H4 (cell line): ENCODE measurements at places on chromosomes 13 and 19. TPM values are rescaled to one million over a fixed set of nuclear protein-coding genes. Genes with fewer than 3 reads are reported as not detected.

GRCh38 chr13:92677571-92677970, 549.0 kb upstream of the GPC6 start:
- no peak for DNase-seq

DNA sequence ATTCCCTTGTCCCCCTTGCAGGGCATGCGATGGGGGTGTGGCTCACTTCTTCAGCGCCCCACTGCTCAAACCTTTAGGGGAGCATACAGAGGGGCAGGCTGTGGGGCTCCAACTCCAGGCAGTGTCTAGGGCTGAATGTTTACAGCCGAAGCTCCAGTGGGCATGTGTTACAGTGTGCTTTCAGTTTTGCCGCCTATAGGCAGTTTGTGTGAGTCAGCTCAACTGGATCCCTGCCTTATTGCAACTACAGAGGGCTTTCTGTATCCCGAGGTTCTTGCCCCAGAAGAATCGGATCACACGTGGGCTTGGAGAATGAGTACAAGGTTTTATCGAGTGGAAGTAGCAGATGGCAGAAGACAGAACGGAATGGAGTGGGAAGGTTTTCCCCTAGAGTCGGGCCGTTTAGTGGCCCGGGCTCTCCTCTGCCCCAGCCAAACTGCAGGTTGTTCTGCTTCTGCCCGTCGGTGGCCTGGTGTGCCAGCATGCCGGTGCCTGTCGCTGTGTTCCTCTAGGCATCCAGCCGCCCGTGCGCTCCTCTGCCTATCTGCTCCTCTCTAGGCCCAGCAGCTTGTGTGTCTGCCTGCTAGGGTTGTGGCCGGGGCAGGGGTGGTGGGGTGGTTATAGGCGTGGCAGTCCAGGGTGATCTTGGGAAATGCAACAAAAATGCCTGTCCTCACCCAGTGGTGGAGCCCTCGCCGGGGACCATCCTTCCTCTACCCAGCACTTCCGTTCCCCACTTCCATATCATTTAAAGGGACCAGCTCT, 435.9 kb upstream of the SGCG start:
- DNase-seq, result peak; percentile 52

DNA sequence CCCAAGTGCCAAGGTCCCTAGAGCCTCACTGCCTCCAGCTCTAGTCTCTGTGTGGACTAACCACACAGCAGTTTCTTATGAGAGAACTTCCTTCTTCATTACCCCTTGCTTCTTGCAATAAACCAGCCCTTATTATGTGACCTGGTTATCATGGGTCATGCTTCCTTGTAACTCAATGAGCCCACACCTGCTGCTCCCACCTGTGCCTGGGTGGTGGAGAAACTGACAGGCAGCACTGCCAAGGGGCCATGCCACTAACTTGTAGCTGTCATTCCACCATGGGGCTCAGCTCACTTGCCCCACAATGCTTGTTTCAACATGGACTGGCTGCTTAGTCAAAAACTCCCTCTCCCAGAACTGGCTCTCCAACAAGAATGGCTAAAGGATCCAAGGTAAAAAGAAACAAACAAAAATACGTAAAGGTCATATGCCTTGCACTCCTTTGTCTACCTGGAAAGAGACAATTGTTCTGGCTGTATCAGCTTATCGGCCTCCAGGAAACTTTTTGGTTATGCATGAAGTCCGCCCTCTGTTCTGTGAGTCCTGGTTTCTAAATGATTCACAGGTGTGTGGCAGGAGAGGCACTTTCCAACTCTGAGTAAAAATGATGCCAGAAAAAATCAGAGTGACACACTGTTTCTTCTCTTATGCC, 446.4 kb downstream of the COG6 start:
- no peak for DNase-seq

PSPN gene
- total RNA-seq, result 0.55 and 0.77 TPM in 2 replicates

GRCh38 chr13:105625691-105626090, 909.8 kb downstream of the EFNB2 start:
- DNase-seq, result no peak

DNA sequence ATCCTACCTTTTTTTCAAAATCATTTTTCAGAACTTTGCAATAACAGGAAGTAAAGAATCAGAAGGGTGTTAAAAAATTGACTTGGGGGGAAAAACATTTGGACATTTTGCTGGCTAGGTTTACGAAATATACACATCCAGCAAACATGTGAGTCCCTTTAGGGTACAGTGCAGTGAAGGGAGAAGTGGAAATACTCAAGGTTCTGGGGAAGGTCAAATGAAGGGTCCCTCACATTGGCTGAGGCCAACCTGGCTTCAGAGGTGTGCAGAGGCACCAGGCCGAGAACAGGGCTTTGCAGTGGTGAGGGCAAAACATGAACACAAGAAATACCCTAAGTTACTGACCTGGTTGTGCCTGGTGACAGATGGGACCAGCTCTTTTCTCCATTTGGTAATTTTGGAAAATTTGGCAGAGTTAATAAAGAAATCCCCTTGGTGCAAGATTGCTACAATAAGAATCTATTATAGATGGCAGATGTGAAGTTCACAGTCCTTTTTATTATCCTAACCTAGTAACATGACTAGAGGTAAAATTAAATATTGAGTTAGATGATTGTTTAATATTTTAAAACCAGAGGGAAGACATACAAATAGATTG, 1.5 kb upstream of the UPF3A start:
- no peak for DNase-seq

EDNRB gene
- 0.29 TPM in 1 of 2 replicates, not detected in the other for total RNA-seq

DNA sequence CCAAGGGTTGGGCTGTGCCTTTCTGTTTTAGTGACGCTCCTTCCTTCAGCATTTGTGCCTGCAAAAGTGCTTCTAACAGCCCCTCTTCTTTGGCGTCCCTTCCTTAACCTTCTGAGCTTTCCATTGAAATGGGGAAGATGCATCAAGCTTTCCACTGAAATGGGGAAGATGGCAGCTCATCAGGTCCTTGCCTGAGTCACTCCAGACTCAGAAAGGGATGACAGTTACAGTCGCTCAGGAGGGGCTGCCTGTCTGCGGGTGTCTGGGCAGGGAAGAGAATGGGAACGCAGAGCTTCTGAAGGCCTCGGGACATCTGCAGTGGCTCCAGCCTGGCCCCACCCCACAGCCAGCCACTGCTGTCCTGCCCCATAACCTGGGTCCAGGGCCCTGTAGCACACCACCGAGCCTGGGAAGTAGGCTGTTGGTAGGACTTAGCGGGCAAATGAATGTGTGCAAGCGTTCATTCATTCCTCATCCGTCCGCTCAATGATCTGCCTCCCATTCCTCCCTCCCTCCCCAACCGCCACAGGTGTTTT, 9.8 kb downstream of the AP1M1 start:
- no peak for DNase-seq

SIGLEC5 gene
- not detected in 2 replicates for total RNA-seq

- DNase-seq, result peak; percentile 91
Observed at GRCh38 chr19:50300814-50301606, 28.2 kb downstream of the KCNC3 start.

DNA sequence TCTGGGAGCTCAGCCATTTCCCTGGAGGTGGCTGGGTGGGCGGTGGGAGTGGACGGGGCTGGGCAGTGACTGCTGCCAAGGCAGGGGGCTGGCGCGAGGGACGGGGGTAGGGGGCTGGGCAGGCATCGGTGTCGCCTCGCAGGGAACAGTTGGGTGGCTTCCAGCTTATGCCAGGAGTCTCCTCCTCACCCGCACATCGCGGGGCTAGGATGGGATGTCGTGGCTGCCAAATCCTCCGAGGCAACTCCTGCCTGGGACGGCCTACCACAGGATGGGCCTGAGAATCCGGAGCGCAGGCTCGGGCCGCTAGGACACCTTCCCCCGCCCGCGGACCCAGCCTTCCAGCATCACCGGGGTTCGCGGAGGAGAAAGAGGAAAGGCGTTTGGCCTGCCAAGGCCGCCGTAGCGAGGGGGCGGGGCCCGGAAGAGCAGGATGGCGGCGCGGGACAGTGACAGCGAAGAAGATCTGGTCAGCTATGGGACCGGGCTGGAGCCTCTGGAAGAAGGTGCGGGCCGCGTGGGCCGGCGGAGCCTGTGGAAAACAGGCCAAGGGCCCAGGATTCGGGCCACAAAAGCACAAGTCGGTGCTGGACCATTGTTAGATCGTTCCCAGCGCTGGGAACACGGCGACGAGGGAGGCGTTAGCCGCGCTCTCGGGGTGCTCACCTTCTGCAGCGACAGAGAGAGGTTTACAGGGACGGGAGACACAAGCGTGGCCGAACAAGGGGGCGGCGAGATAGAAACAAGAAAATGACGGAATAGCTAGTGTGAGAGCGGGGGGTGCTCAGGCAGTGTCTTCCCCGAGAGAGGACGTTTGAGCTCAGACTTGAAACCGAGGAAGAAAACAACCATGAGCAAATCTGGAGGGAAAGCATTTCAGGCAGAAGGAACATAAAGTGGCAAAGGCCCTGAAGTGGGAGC, at the start of gene GPATCH1:
GPATCH1 (plus strand) TSS at position 421 of the 921 bp plus-strand sequence; CDS start at position 434, 13 bp downstream.
- DNase-seq, result peak; percentile 84

DNA sequence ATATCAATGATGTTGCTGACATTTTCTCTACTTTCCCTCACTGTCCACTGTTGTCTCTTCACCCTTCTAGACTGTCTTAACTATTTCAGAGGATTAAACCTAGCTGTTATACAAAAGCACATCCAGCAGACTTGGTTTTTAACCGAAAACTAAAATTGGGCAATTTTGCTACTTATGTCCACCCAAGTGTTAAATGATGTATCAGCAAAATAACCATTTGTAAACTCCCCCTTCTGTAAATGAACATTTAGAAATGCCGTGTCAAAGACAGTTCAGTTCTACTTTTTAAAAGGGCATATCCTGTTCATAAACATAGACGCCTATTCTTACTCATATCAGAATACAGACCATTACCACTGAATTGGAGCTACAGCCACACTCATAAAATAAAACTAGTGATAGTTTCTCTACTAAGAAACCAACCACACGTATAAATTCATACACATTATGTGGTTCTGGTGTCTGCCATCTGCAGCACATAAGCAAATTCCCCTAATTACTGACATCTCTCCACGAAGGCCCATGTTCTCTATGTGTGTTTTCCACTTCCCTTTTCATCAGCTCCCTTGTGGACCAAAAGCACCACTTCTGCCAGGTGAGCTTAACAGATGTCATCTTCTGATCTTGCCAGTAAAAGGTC, 1091.8 kb downstream of the PCDH9 start:
- no peak for DNase-seq

EDDM13 gene
- not detected in 2 replicates for total RNA-seq

DNA sequence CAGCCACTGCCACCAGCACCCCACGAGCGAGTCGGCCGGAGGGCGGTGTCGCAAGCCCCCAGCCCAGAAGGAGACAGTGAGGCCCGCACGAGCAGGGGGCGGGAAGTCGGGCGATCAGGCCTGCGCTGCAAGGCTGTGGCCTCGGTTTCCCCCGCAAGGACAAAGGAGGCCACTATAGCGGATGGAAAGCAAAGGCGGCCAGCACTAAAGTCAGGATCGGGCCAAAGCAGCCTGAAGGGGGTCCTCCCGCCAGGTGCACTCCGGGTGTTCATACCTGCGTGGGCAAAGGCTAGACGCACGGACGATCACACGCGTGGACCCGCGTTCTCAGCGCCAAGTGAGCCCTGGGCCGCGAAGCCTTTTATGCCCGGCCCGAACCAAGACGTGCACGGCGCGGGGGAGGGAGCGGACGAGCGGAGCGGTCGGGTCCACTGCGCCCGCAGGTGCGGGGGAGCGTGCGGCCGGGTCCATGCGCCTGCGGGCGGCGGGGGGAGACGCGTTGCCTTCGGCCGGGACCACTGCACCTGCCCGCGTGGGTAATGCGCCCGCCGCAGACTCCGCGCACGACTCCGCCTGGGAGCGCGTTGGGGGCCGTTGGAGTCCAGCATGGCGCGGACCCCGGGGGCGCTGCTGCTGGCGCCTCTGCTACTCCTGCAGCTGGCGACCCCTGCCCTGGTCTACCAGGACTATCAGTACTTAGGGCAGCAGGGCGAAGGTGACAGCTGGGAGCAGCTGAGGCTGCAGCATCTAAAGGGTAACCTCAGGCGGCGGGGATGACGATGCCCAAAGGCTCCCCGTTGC, at the start of the genes PRDX2 and THSD8:
PRDX2 (minus strand) TSS at position 335 of the 801 bp plus-strand sequence. CDS start 539 bp downstream, outside the sequence.
THSD8 (plus strand) TSS at position 604 of the 801 bp plus-strand sequence; CDS start at position 607, 3 bp downstream.
- no peak for DNase-seq

DNA sequence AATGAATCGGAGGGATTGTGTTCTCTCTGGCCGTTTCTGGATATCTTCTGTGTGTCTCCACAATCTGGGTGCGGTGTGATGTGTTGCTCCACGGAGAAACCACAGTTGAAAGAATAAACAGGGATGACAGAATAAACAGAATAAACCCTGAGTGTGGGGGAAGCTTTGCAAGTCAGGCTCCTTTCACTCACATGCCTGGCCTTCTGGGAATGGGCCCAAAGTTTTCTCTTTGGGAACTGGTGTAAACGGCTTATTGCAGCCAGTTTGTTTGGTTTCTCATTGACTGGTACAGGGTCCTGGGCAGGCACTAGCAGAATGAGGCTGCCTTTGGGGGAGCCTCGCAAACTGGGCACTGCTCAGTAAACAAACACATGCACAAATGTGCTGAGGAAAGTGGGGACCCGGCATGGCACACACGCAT, 324.7 kb downstream of the DLEU7 start:
- DNase-seq, result peak; percentile 73

GJA3 gene
- 0.10 and 0.25 TPM in 2 replicates for total RNA-seq

DNA sequence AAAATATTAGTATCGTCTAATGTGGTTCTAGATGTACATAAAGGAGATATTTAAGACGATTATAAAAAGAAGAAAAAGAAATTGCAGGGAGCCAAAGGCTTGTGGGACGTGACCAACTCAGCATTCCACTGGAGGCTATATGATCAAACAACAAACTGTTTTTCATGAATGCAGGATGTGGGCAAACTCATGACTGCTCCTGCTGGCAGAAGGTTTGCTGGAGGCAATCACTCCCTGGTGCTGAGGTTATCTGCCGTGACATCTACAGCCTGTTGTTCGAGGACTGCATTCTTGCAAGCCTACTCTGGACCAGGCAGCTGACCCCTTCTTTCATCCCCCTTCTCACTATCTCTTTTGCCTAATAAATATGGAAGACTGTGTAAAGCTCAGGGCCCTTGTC, 518.1 kb downstream of the UQCRFS1 start:
- DNase-seq, result no peak

DNA sequence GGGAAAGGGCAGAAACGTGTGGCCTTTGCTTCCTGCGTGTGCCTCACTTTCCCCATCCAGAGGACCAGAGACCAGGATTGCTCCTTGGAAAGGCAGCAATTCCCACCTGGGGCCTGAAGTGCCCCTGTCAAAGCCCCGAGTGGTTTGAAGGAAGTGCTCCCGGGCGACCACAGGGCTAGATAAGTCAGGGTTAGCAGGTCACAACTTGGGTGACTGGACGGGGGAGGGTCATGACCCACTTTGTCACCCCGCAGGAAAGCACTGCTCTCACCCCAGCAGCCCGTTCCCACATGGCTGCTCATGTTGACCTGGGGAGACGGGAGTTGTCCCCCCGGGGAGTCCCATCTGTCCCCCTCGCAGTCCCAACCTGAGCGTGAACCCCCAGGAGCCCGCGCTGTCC, 459 bp downstream of the PRAM1 start:
- DNase-seq, result no peak

GRCh38 chr13:51733374-51734298, 70.3 kb downstream of the DHRS12 start:
- DNase-seq, result no peak

DNA sequence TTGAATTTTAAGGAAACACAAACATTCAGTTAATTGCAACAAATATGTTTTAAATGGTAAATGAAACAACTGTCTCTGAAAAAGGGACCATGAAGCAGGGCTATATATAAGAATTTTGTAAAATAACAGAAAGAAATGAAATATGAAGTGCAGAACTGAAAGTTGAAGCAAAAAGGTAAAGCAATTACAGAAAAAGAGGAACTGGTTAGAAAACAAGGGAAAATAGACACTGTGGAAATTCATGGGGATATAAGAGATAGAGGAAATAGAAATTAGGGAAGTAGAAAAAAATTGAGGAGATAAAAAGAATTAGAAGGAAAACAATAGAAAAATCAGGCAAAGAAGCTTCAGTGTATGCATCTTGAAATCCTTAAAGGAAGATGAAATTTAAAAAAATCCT, 40.0 kb upstream of the TDRD3 start:
- no peak for DNase-seq
